ENCODE measurements at places on chromosomes 2 and 18. TPM values are rescaled to one million over a fixed set of nuclear protein-coding genes. Genes with fewer than 3 reads are reported as not detected.

- H3K4me3 ChIP-seq, result no peak overlapping the region
- H3K27me3 ChIP-seq, result no peaks in the 10 kb centered on the region
- H3K36me3 ChIP-seq, result no peaks in the 10 kb centered on the region
Observed at GRCh38 chr2:231627384-231628120, 34.9 kb downstream of the TEX44 start.

GRCh38 chr2:48812416-48812815 is 56.9 kb upstream of the LHCGR start:
- DNase-seq, result no peak
- H3K27me3 ChIP-seq, result peaks cover 7% of the 10 kb centered on the region
- H3K4me1 ChIP-seq, result no peaks in the 10 kb centered on the region
- no peaks in the 10 kb centered on the region for H3K36me3 ChIP-seq

Gene MTCL1
- total RNA-seq, result 29.6 TPM

GRCh38 chr18:37543321-37543720 is 22.3 kb downstream of the CELF4 start:
- no peaks in the 10 kb centered on the region for H3K36me3 ChIP-seq
- H3K27ac ChIP-seq, result no peak overlapping the region
- no peaks in the 10 kb centered on the region for H3K4me1 ChIP-seq
- H3K27me3 ChIP-seq, result peaks cover 61% of the 10 kb centered on the region

Gene FAM228A
- not detected for total RNA-seq

- no peak overlapping the region for H3K27ac ChIP-seq
- no peak overlapping the region for H3K4me3 ChIP-seq
- no peak for DNase-seq
- no peaks in the 10 kb centered on the region for H3K36me3 ChIP-seq
- no peaks in the 10 kb centered on the region for H3K4me1 ChIP-seq
- peaks cover 4% of the 10 kb centered on the region for H3K27me3 ChIP-seq
Observed at GRCh38 chr18:79439628-79440023, 43.9 kb downstream of the NFATC1 start.

DNA sequence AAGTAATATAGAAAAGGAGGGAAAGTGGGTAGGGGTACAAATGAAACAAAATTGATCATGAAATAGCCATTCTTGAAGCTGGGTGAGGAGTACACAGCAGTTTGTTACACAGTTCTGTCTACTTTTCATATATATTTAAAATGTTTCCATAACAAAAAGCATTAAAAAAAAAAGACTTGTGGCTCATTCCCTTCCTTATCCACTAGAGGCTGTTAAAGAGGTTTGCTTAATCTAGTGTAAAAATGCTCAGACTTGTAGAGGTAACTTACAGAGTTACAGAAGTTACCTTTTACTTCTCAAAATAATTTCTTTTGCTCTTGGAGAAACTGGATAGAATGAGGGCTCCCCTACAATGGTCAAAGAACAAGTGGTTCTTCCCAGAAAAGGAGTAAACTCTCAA is 8.1 kb upstream of the WIPF1 start:
- no peak overlapping the region for H3K27ac ChIP-seq
- no peak overlapping the region for H3K4me3 ChIP-seq
- no peaks in the 10 kb centered on the region for H3K27me3 ChIP-seq
- DNase-seq, result no peak

Gene NCKAP1
- total RNA-seq, result 308 TPM

Gene GDF7
- total RNA-seq, result 0.04 TPM

Gene NAT8
- not detected for total RNA-seq

DNA sequence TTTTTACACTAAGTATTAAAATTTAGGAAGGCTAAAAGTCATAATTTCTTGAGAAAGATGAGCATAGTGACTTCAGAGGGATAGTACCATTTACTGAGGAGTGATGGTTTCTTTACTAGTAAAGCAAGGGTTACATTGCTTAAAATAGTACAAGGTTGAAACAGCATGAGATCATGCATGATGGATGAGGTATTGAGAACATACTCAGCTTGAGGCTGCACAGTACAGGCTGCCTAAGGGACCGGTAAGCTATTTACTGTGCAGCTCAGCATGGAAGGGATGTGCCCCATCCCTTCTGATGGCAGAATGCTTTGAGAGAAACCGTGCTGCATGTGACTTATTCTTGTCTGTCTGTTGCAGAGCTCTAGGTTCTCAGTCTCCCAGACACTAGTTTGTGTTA is 122.1 kb downstream of the EML6 start:
- no peak for DNase-seq

DNA sequence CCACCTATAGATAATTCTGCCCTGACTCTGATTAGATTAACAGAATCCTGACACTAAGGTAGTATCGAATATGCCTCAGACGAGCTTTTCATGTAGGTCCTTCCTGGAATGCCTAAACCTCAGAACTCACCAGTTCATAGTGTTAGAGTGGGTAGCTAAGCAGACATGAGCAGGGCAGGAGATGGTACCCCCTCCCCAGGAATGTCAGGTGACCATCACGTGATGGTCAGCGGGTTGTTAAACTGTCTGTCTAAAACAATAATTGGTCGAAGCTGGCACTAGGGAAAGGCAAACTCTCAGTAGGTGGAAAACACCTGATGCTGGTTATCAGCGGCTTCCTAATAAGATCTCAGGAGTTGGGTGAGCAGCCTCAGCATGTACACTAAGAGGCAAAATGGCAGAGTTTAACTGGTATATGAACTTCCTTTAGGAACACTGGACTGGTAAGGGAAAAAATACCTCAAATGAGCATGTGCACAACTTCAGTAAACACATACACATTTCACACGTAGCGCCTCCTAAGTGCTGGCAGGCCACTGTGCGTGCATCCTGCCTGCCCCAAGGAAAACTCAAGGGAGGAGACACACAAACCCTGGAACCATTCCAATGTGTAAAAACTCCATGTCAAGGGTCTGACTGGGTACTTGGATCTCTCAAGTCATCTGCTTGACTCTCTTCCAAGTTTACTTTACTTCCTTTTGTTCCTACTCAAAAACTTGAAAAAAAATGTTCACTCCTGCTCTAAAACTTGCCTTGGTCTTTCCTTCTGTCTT is 339.5 kb downstream of the GULP1 start:
- 0 out of 2 replicates have a peak, but pooled peaks cover 3% of the 10 kb centered on the region for H3K4me1 ChIP-seq
- H3K4me3 ChIP-seq, result no peak overlapping the region
- H3K27me3 ChIP-seq, result no peaks in the 10 kb centered on the region
- DNase-seq, result no peak

Gene MROH2A
- total RNA-seq, result 2.9 TPM

DNA sequence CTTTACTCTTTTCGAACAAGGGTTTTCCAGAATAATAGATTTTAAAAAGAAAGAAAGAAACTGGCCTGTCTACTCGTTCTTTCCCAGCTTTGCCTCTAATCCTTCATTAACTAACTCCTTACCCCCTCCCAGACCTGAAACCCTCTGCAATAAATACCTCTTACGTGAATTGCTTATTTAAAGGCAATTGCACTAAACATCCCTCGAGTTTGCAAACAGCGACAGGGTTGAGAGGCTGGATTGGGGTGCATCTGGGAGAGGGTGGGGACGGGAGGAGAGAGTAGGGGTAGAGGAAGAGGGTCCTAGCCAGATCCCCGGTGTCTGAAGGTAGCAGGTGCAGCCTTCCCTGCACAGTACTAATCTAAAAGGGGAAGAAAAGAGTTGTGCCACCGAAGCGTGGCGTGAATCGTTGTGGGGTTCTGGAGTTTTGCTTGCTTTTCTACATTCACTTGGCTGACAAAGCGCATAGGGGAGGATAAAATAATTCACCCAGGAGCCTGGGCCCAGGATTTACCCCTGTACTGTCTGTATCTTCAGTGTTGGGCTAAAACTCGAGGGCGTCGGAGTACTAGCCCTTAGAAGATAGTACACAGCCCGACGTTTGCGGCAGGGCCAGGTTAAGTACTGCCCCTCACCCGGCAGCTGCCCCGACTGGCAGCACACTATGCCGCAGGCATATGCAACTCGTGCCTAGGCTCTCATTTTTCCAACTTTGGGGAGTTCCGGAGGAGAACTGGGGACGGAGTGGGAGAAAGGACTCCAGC is 1.9 kb upstream of the NEUROD1 start:
- no peaks in the 10 kb centered on the region for H3K36me3 ChIP-seq
- no peaks in the 10 kb centered on the region for H3K4me1 ChIP-seq
- H3K27ac ChIP-seq, result no peak overlapping the region
- no peak for DNase-seq
- H3K4me3 ChIP-seq, result no peak overlapping the region

Gene TEKT4
- total RNA-seq, result 0.15 TPM

- H3K4me3 ChIP-seq, result no peak overlapping the region
- H3K36me3 ChIP-seq, result no peaks in the 10 kb centered on the region
- H3K27ac ChIP-seq, result no peak overlapping the region
- H3K27me3 ChIP-seq, result no peaks in the 10 kb centered on the region
Observed at GRCh38 chr2:47277987-47278386, 122.9 kb upstream of the STPG4 start.

DNA sequence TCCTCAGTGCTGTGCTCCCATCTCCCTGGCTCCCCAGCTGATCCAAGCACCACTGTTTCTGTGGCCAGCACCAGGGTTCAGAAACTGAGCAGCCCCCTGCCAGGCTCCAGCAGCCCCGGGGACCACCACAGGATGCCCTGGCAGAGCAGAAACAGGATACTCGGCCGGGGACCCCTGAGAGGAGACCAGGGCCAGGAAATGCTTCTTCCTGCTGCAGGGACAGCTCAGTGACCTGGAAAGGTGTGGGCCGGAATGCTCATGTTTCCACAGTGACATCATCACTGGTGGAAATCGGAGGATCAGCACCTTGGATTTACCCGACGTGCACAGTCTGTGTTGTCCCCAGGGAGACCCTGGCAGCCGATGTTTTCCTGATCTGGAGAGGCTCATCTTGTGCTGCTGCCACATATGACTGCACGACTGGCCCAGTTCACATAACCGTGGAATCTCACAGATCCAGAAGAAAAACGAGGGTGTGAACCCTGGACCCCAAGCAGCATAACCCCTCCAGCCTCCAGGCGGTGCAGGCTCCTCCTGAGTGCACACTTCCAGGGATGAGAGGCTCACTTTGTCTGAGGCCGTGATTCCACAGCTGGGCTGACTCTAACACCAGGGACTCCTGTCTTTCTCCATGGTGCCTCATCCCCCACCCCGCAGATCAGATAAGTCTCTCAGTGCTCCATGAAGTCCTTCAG is 58.0 kb downstream of the DDX1 start:
- no peak for DNase-seq
- no peaks in the 10 kb centered on the region for H3K36me3 ChIP-seq
- no peak overlapping the region for H3K4me3 ChIP-seq
- peaks cover 94% of the 10 kb centered on the region for H3K27me3 ChIP-seq

DNA sequence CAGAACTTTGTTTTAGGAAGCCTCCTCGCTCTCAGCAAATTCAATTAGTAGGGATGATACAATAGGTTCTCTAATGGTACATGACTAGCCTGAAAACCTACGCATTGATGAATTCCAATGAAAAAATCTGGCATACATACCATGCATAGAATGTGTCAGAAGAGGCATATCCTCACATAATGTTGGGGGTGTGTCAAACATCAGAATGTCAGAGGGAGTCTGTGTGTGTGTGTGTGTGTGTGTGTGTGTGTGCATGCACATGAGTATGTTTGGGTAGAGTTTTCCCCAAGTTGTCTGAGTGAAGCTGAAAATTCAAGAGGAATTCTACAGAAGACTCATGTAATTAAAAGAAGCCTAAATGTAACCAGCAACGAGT is 78.5 kb downstream of the FIGN start:
- no peaks in the 10 kb centered on the region for H3K27me3 ChIP-seq
- no peaks in the 10 kb centered on the region for H3K36me3 ChIP-seq
- no peak overlapping the region for H3K27ac ChIP-seq

Gene FBLN7
- 0.70 TPM for total RNA-seq

Gene MOGAT1
- total RNA-seq, result 0.35 TPM

GRCh38 chr2:78120275-78120674 is 598.1 kb upstream of the LRRTM4 start:
- H3K36me3 ChIP-seq, result no peaks in the 10 kb centered on the region
- DNase-seq, result no peak
- H3K4me3 ChIP-seq, result no peak overlapping the region
- H3K27ac ChIP-seq, result no peak overlapping the region
- no peaks in the 10 kb centered on the region for H3K4me1 ChIP-seq

Gene SNED1
- 9.6 TPM for total RNA-seq

Gene ABCG5
- not detected for total RNA-seq

Measured in PC-9 (cell line).